Fibroblast of skin of right biceps (primary cell): ENCODE measurements at places on chromosomes 5 and 9.

GRCh38 chr5:123512611-123513461 lies 859 bp downstream of the CSNK1G3 start:
- peak; percentile 36 for DNase-seq

- peak; percentile 66 for DNase-seq
Measured at GRCh38 chr5:61991866-61992265, 314.1 kb upstream of the KIF2A start.

DNA sequence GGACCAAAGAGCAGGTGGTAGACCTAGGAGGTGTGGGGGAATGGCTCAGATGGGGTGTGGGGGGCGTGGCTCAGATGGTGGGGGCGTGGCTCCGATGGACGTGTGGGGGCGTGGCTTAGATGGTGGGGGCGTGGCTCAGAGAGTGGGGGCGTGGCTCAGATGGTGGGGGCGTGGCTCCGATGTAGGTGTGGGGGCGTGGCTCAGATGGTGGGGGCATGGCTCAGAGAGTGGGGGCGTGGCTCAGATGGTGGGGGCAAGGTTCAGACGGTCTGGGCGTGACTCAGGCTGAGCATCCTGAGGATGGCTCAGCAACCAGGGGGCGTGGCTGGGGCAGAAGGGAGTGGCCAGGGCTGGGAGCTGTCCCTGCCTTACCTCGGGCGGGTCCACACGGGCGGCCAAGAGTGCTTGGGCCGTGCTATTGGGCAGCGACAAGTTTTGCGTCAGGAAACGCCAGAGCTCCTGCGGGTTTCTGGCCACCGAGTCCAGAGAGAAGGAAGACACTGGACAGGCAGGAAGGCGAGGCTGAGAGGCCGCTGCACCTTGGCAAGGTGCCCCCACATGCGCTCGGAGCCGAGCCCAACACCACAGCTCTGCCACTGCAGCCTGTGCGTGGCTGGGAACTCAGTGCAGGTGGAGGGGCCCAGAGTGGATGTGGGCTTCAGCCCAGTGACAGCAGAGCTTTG lies 5.9 kb downstream of the ABCA2 start:
- DNase-seq, result peak; percentile 56

- DNase-seq, result no peak
Measured at GRCh38 chr9:34492051-34492450, 30.7 kb downstream of the ENHO start.

DNA sequence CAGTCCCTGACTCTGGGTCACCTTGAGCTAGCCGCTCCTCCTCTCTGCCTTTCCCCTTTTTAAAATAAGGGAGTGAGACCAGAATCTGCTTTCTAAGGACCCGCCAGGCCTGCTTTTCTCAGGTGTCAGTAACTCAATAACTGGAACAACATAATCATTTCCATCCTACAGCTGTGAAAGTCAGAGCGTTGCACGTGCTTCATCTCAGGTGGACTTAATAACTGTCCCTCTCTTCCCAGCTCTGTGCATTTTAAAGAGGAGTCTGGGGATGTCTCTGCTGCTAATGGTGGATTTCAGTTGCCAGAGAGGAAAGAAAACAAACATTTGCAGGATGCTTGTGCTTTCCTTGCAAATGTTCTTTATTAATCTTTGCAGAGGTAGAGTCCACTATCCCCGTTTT lies 93.7 kb downstream of the PCDH1 start:
- no peak for DNase-seq

DNA sequence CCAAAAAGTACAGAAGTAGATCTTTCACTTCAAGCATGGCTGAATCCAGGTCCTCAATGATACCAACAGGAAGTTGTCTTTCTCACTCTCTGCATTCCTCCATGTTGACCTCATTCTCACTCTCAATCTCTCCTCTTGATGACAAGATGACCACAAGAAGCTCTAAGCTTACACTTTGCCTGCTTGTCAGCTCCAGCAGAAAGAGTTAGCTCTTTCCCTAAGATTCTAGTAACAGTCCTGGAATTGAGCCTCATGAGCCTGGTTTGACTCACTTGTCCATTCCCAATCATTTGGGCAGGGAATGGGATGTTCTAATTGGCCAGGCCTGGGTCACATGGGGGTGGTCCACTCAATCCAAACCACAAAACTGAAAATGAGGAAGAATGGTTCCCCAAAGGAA lies 3.3 kb upstream of the CLTA start:
- DNase-seq, result peak; percentile 97

DNA sequence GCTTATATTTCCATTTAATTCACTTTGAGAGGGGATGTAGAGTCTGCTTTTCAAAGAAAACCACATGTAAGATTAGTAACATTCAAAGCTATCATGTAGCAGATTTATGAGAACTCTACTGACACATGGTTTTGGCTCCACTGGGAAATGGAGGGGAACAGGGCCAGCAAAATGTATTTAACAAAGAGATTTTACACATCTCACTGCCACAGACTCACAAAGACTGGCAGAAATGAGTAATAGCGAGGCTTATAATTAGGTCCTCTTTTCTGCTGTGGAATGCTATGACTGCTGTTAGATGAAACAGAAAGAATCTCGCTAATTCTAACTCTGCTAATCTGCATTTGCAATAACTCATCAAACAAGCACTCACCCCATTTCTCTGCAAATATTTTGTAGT lies 4.5 kb downstream of the DAP start:
- peak; percentile 93 for DNase-seq

GRCh38 chr9:70079417-70080037 lies 35.9 kb downstream of the MAMDC2 start:
- DNase-seq, result no peak

DNA sequence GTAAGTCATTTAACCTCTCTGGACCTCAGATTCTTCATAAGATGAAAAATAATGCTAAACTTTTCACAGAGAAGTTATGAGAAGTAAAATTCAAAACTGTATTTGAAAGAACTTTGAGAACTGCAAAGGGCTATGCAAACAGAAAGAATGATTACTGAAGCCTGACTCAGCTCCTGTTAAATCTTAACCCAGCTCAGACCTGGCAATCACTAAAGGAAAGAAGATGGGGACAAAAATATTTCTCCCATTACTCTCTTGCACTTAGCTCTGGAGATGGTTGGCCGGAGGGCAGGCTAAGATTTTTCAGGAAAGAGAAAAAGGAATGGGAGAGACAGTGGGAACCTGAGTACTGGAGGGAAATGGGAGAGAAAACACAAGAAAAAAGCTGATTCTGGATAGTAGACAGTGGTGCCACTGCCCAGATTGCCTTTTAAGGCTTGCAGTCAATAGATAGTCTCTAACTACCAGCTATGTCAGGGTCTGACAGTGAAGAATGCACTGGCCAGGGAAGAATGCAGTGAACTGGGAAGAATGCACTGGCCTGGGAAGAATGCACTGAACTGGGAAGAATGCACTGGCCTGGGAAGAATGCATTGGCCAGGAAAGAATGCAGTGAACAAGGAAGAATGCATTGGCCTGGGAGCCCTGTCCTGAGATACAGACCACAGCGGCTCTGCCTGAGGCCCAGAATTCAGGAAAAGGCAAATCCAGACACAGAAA lies 25.2 kb upstream of the CEMIP2 start:
- peak; percentile 88 for DNase-seq

DNA sequence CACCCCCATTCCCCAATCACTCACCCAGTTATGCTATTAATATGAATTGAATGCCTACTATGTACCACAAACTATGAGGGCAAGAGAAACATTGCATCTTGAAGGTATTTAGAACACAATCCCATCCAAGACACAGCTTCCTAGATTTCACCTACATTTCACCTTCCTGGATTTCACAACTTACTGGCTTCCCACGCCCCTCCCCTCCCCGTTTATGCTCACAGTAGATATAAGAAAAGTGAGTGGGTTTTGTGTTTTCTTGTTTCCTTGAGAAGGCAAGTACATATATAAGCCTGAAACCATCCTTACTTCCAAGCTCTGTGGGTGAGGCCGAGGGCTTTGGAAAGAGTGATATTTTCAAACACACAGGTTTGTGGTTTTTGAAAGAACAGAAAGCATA lies 465.0 kb downstream of the BNC2 start:
- DNase-seq, result no peak

DNA sequence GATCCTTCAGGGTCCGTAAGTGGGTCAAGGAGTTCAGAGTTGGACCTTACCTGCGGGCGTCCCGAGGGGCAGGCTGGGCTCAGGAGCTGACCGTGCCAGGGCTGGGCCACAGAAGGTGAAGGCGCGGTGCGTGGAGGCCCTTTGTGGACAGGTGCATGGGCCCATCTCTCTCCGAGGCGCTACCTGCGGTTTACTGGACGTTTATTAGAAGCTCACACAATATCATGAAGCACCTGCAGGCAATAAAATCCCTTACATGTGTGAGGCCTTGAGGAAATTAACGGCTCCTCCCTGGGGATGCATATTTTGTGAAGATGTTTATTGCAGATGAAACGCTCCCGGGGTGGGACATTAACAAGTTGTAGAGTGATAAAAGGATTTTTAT lies 79.8 kb upstream of the LMX1B start:
- no peak for DNase-seq

GRCh38 chr5:109328626-109329025 lies 81.1 kb downstream of the PJA2 start:
- peak; percentile 46 for DNase-seq

- DNase-seq, result peak; percentile 38
Measured at GRCh38 chr5:110414360-110414759, 312.1 kb downstream of the TMEM232 start.

- DNase-seq, result no peak
Measured at GRCh38 chr5:23029290-23029689, 176.1 kb upstream of the CDH12 start.

GRCh38 chr9:130906735-130907416 lies 10.3 kb upstream of the QRFP start:
- no peak for DNase-seq

DNA sequence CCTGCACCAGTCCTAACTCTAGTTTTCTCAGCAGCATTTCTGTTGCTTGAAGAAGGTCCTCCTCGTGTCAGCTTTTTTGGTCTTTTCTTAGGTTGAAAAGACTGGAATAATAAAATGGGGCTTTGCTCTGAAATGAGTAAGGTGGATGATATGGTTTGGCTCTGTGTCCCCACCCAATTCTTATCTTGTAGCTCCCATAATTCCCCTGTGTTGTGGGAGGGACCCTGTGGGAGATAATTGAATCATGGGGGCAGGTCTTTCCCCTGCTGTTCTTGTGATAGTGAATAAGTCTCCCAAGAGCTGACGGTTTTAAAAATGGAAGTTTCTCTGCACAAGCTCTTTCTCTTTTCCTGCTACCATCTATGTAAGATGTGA lies 53.6 kb downstream of the LIX1 start:
- DNase-seq, result no peak

DNA sequence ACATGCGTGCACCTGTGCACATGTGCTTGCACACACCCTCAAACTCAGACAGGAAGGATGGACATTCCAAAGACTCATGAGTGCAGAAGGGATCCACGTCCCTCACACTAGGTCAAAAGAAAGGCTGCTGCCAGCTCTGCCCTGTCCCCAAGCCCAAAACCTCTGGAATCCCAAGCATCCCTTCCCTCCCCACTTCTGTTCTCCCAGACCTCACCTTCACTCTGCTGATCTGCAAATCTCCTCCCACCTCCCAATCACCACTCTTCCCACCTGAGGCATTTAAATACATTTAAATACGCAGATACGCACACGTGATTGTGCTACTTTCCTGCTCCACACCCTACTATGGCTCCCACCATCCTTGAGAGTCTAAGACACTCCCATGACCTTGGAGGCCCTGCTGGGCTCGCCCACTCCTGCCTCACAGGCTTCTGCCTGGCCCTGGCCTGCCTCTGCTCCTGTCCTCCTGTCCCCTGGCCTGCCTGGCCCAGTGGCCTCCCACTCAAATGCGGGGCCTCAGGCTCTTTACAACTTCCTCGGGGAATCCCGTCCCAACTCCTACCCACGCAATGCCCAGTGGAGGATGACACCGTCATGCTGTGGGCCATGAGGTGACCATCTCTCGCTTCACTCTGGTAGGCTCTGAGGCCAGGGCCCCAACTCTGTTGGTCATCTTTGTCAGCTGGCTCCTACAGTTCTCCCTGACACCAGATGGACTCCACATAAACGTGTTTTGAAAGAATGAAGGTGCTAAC lies 478.4 kb upstream of the DAP start:
- no peak for DNase-seq

DNA sequence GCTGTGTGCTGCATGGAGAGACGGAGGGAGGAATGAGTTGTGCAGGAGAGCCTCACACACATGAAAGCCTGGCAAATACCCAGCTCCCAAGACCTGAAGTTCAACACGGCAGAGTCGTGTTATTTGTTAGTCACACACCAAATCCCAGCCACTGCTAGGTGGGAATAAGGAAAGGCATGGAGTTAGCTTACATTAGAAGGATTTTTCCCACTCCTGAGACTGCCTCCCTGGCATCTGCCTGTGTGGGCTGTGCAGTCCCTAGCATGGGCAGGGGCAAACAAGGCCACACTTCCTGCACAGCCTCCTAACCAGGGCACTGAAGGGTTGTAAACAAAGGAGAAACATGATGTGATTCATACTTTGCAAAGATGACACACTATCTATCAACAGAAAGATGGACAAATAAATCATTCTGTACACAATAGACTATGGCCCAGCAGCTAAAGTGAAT lies 306.8 kb downstream of the SPOCK1 start:
- peak; percentile 77 for DNase-seq

- DNase-seq, result peak; percentile 24
Measured at GRCh38 chr5:6781716-6782115, 68.5 kb downstream of the TENT4A start.

- DNase-seq, result no peak
Measured at GRCh38 chr5:125868036-125868435, 555.2 kb upstream of the GRAMD2B start.

DNA sequence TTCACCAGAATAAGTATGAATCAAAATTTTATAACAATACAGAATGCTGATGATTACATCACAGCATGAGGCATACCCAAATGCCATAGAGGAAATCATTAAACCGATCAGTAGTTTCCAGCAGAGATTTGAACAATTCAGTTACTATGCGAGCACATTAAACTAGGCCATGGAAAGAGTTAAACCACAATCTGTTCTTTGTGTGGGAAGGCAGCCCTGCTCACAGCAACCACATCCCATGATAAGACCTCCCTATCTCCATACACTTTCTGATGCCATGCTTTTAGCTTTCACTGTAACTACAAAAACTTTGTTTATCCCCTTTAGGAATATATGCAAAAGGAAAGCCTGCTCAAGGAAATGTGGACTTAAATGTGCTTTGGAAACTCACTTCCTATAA lies 4.5 kb downstream of the NFIB start:
- DNase-seq, result peak; percentile 52

DNA sequence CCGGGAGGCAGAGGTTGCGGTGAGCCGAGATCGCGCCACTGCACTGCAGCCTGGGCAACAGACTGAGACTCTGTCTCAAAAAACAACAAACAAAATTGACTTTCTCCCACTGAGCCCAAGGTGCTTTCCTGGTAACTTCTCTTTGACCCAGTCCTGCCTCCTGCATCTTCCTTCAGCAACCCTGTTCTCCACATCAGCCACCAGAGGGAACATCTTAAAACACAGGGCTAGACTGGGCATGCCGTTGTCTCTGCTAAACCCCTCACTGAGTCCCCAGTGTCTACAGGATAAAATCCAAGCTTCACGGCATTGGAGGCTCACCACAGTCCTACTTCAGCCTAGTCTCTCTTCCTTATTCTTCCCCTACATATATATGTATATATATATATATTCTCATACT lies 39.8 kb upstream of the KCNMB1 start:
- peak; percentile 17 for DNase-seq

- DNase-seq, result peak; percentile 3
Measured at GRCh38 chr5:13771011-13771571, 173.4 kb downstream of the DNAH5 start.
